ENCODE measurements at places on chromosomes 6 and 20. TPM values are rescaled to one million over a fixed set of nuclear protein-coding genes. Genes with fewer than 3 reads are reported as not detected.

Gene TREML2
- total RNA-seq, result not detected

Gene PTPRK
- total RNA-seq, result 75.4 TPM

Gene CTCFL
- total RNA-seq, result not detected

Gene MUC22
- total RNA-seq, result not detected

Gene ERVFRD-1
- total RNA-seq, result not detected
